ACHN (cell line): ENCODE measurements at places on chromosomes 2 and 18.

DNA sequence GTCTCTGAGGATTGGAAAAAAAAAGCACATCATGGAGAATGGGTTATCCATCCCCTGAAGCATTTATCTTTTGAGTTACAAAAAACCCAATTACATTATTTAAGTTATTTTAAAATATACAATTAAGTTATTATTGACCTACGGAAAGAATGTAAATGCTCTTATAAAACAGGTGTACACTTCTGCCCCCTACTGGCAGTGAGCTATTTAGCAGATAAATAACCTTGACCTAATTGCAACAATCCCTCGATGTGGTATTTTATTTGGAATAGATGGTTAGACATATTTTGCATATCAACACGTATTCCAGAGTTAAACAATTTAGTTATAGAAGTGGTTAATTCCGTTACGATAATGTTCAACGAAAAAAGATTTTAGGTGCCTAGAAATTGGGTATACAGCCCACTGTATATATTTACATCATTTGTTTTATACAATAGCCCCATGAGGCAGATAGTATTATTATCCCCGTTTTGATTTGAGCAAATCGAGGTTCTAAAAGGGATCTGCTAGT is 9.1 kb upstream of the DAW1 start:
- DNase-seq: peak; percentile 79

DNA sequence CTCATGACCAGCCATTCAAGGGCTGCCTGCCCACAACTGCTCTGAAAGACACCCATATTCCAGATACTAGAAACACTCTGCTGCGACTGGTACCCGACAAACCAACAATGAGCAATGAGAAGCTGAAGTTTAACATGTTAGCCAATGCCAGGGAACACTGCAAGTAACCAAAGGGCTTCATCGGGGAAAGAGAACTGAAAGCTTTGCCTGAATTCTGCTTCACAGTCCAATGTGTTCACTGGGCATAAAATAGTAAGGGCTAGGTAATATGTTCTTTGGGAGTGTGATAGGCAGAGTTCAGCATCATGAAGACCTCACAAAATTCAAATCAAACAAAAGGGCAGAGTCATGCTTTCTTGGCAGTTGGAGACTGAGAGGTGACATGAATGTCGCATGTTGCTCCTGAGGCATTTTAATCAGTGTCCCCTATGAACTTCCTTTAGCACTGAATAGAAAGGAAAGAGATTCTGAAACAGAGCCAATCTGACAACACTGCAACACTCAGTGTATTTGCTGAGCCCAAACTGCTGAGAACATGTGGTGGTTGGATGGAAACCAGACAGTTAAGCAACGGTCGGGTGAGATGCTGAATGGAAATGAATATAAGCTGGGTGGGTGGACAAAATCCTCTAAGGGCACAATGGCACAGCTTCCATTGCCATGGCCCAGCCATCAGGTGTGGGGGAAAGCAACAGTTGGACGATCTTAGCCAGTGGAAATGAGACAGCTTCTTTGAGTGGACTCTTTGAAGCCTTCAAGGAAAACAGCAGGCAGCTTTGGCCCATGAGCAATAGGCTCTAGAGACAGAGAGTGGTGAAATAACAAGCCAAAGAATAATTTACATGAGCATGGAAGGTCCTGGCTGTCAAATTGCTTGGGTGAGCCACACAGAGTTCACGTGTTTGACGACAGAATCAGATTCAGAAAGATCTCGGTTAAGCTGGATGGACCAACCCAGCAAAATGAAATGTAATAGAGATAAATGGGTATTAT is 277.5 kb downstream of the AFF3 start:
- no peak for DNase-seq

GRCh38 chr2:8442833-8443486 is 238.9 kb upstream of the ID2 start:
- DNase-seq: no peak

DNA sequence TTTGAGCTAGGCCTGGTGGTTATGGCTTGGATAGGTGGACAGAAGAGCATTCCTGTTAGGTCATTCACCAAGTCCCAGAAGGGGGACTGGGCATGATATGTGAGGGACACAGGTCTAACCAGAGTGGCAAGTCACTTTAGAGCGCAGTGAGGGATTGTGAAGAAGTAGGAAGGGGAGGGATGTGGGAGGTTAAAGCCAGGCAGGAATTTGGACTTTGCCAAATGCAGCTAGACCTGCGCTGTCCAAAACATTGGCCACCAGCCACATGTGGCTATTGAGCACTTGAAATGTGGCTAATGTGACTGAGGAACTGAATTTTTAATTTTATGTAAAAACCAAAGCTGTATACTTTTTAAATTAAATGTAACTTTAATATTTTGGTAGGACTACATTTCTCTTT is 23.7 kb downstream of the GCKR start:
- no peak for DNase-seq

DNA sequence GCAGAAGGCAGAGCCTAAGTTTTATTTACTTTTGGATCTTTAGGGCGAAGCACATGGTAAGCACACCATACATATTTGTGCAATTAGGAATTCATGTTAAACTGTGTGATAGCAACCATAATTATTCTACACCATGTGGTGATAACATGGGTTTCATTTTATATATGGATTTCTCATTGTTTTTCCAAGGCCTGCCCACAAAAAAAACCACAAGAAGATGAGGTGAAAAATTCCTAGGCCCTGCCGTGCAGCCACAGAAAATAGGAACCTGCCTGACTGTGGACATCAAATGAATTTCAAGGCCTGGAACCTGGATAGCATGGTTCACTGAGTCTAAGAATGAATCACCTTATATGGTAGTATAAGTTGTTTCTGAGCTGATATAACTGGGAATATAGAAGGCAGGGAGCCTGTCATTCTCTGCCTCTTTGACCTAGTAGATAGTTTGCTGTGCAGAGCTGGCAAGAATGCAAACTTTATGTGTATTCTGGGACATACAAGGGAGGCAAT is 22.4 kb upstream of the SSB start:
- no peak for DNase-seq

DNA sequence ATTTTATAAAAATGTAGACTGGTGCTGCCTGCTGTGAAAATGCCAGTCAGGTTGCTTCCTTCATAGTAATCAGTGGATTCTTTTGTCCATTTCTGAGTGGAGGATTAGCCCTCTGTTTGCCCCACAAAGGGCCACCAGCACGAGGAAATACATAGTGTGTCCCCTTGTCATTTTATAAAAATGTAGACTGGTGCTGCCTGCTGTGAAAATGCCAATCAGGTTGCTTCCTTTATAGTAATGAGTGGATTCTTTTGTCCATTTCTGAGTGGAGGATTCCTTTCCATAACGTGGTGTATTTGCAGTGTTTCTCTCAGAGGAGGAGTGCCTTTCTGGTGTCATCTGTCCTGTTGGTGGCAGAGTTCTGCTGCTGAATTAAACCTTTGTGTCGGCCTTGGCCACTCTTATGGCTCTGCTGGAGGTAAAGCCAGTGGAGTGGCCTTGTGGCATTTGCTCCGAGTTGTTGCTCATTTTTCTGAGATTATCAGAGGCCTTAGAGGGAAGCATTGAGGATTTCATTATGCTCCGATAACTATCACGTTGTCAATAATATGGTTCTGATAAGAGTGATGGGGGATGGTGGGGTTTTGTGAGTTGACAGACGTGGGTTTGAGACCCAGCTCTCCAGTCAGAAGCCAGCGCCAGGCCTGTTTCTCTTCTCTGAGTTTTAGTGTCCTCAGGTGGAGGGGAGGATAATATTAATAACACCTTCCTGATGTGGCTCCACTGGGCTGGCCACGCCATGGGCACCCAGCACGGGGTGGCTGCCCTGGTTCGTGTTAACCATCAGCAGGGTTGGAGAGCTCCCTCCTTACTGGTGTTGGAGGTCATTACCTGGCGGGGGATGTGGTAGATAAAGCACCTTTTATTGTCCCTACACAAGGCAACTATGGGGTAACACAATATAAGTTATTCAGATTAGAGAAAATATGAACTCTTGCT is 96.6 kb downstream of the NEDD4L start:
- no peak for DNase-seq

GRCh38 chr2:229089776-229090175 is 181.3 kb downstream of the PID1 start:
- DNase-seq: no peak

DNA sequence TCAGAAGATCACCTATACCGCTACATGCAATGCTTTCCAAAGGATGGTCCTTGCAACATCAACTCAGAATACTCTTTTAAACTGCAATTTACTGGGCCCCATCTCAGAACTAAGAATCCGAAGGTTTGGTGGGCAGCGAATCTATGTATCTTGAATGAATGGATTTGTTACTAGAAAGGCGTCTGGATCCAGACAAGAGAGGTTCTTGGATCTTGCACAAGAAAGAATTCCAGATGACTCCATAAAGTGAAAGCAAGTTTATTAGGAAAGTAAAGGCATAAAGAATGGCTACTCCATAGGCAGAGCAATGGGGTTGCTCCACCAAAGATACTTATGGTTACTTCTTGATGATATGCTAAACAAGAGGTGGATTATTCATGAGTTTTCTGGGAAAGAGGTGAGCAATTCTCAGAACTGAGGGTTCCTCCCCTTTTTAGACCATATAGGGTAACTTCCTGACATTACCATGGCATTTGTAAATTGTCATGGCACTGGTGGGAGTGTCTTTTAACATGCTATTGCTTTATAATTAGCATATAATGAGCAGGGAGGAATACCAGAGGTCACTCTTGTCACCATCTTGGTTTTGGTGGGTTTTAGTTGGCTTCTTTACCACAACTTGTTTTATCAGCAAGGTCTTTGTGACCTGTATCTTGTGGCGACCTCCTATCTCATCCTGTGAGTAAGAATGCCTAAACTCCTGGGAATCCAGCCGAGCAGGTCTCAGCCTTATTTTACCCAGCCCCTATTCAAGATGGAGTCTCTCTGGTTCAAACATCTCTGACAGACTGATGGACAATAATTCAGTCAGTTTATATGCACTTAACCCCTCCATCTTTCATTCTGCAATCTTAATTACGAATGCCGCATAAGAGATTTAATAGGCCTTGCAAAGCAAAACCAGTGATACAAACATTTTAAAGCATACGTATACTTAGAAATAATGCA is 7.5 kb upstream of the RMDN2 start:
- no peak for DNase-seq

DNA sequence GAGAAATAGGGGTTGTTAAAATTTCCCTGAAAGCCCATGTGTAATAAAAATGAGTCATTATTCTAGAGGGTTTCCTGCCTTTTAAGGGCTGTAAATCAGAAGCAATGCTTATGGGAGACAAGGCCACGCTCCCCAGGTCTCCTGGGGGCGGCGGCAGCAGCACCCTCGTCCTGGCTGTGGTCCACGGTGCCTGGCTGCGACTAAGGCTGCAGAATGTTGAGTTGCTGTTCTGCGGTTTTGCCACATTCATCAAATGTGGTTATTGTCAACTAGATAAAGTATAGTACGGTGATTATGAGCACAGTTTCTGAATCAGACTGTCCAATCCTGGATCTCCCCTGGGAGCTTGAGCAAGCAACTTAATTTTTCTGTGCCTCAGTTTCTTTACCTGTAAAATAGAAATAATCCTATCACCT is 11.9 kb upstream of the AGFG1 start:
- DNase-seq: peak; percentile 74
